ENCODE measurements at places on chromosomes 6 and 20. TPM values are rescaled to one million over a fixed set of nuclear protein-coding genes. Genes with fewer than 3 reads are reported as not detected.
A peak's percentile ranks its signal among the peaks of the same experiment; 100 is the strongest.

- no peak overlapping the region for H3K4me3 ChIP-seq
- DNase-seq: no peak
- no peaks in the 10 kb centered on the region for H3K36me3 ChIP-seq
Measured at GRCh38 chr6:166031275-166031674, 136.4 kb downstream of the TBXT start.

The KCNK15 gene
- not detected for total RNA-seq

DNA sequence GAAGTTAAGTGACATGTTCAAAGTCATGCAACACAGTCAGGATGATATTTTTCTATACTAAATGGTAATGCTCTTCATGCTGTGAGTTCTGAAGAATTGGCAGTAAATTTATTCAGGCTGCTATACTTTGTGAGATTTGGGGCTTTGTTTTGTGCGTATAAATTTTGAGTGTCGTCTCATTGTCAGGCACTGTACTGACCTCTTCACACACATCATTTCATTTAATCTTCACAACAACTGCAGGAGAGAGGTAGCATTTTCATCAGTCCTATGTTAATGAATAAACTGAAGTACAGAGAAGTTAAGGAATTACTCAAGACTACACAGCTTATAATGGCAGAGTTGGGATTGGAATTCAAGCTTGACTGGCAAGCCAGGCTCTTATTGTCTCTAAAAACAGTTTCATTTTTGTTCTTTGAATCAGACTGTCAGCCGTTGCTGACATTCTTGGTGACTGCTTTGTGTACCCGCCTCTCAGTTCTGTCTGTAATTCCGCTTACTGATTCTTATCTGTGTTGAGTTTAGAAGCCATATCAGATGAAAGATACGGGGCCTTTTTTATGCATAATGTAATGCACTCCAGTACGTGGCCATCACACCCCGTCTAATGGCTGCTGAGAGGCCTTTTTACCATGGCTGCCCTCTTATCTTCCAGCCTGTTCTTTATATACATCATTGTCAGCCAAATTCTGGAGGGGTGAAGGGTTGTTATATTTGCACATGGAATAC, 274.9 kb downstream of the UTRN start:
- peak overlapping the region; percentile 77 for H3K4me3 ChIP-seq
- H3K27me3 ChIP-seq: no peaks in the 10 kb centered on the region

DNA sequence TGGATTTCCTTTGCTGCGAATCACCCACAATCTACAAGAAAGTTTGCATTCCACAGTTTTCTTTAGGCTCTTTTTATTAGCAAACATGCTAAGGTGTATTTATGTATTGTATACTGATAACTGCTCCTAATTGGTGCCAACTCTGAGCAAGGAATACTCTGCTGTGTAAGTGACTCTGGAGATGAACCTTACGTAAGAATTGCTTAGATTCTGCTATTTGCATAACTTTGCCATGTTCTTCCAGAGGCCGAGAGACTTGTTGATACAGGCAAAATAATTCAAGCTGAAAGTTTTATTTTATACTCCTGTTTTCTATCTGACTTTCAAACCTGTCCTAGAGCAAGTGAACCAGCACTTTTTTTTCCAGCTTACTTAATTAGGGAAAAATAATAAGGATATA, 461.3 kb downstream of the GJA1 start:
- H3K27me3 ChIP-seq: no peaks in the 10 kb centered on the region
- H3K4me1 ChIP-seq: no peaks in the 10 kb centered on the region
- no peak for DNase-seq
- H3K4me3 ChIP-seq: no peak overlapping the region
- no peaks in the 10 kb centered on the region for H3K36me3 ChIP-seq
- no peak overlapping the region for H3K27ac ChIP-seq

The FAM217A gene
- total RNA-seq: not detected

The PDYN gene
- total RNA-seq: not detected

GRCh38 chr20:61841966-61842365, 223.7 kb downstream of the TAF4 start:
- H3K27ac ChIP-seq: no peak overlapping the region
- no peak for DNase-seq
- H3K4me1 ChIP-seq: no peaks in the 10 kb centered on the region
- H3K4me3 ChIP-seq: no peak overlapping the region
- no peaks in the 10 kb centered on the region for H3K36me3 ChIP-seq
- H3K27me3 ChIP-seq: peaks cover 2% of the 10 kb centered on the region

The VSX1 gene
- not detected for total RNA-seq

The EYA2 gene
- total RNA-seq: not detected

The PLN gene
- not detected for total RNA-seq

DNA sequence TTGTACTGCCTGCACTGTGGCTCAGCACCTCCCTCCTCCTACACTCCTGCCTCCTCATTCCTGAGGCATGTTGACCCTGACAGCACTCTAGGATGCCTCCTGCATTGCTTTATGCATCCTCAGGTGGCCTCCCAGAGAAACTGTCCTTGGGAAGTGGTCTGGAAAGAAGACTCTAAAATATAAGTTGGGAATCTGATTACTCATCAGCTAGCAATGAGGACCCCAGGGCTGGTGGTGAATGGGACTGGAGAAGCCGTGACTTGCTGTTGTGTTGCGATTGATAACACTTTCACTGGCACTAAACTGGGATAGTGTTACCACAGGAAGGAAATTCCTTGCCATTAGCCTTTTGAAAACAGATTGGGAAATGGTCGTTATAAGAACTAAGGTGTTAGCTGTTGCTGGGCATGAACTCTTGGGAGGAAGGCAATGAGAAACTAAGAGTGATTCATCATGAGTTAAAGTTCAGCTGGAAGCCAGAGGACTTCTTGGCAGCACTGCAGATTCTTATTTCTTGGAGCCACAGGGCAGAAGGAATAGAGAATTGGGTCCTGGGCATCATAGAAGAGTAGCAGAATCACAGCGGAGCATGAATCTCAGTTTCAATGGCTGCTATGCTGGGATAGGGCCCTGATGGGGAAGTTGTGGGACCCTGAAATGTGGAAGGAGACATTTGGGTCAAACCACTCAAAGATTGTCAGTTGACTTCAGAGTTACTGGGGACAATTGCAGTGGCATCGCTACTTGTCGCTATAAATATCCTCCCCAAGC, 10.1 kb upstream of the SIRPD start:
- no peak for DNase-seq
- H3K27me3 ChIP-seq: no peaks in the 10 kb centered on the region
- H3K4me1 ChIP-seq: peaks cover 2% of the 10 kb centered on the region
- peaks cover 32% of the 10 kb centered on the region for H3K36me3 ChIP-seq

DNA sequence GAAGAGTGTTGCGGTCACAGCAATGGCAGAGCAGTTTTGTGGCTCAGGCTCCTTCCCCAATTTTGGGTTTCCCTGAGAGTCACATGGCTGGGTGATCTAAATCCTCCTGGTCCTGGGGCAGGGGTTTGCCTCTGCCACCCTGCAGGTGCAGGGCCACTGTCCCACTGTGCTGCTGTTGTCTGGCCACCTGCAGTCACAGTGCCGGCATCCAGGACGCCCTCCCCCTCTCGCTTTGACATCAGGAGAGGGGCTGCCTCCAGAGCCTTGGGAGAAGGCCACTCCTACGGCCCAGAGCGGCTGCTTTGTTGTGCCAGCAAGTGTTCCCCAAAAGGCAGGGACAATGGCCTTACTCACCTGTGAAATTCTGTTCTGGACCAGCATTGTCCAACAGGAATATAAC, 449.0 kb downstream of the QKI start:
- H3K4me3 ChIP-seq: no peak overlapping the region
- H3K4me1 ChIP-seq: no peaks in the 10 kb centered on the region
- H3K36me3 ChIP-seq: no peaks in the 10 kb centered on the region
- no peak for DNase-seq
- peaks cover 7% of the 10 kb centered on the region for H3K27me3 ChIP-seq

DNA sequence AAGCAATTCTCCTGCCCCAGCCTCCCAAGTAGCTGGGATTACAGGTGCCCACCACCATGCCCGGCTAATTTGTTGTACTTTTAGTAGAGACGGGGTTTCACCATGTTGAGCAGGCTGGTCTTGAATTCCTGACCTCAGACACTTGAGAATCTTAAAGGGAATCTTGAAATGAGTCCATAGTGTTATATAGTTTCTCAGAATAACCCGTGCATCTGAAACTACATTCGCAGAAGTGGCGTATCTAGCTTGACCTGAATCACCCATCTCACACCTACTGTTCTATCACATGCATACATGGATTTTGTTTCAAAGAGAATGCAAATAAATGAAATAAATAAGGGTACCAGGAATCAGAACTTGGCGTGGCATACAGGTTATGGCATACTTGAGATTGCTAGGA, 65.0 kb downstream of the NCOA7 start:
- H3K27ac ChIP-seq: no peak overlapping the region
- no peaks in the 10 kb centered on the region for H3K27me3 ChIP-seq
- H3K36me3 ChIP-seq: peaks cover 21% of the 10 kb centered on the region
- DNase-seq: no peak
- H3K4me3 ChIP-seq: no peak overlapping the region

- DNase-seq: no peak
- peaks cover 5% of the 10 kb centered on the region for H3K4me1 ChIP-seq
- H3K4me3 ChIP-seq: no peak overlapping the region
- H3K36me3 ChIP-seq: no peaks in the 10 kb centered on the region
Measured at GRCh38 chr6:148455225-148455624, 112.6 kb downstream of the SASH1 start.

Measured in activated naive CD8-positive, alpha-beta T cell treated with anti-CD3 and anti-CD28 coated beads, Interleukin-2, amount 10 ng/mL, durations not matched to agents 7 days and 5 days (primary cell).